ENCODE measurements at places on chromosomes 7 and 10. TPM values are rescaled to one million over a fixed set of nuclear protein-coding genes. Genes with fewer than 3 reads are reported as not detected.

The LRRC4 gene
- 2.3 TPM for polyA plus RNA-seq

The GIMAP1 gene
- polyA plus RNA-seq, result 3.0 TPM

The TFR2 gene
- polyA plus RNA-seq, result 1.3 TPM

GRCh38 chr7:1176891-1177373 is 16.9 kb upstream of the ZFAND2A start:
- DNase-seq, result no peak

- no peak for DNase-seq
Observed at GRCh38 chr7:24200407-24200966, 83.5 kb upstream of the NPY start.

GRCh38 chr7:137625197-137625596 is 221.6 kb downstream of the DGKI start:
- no peak for DNase-seq
